ENCODE measurements at places on chromosomes 1 and 21.

DNA sequence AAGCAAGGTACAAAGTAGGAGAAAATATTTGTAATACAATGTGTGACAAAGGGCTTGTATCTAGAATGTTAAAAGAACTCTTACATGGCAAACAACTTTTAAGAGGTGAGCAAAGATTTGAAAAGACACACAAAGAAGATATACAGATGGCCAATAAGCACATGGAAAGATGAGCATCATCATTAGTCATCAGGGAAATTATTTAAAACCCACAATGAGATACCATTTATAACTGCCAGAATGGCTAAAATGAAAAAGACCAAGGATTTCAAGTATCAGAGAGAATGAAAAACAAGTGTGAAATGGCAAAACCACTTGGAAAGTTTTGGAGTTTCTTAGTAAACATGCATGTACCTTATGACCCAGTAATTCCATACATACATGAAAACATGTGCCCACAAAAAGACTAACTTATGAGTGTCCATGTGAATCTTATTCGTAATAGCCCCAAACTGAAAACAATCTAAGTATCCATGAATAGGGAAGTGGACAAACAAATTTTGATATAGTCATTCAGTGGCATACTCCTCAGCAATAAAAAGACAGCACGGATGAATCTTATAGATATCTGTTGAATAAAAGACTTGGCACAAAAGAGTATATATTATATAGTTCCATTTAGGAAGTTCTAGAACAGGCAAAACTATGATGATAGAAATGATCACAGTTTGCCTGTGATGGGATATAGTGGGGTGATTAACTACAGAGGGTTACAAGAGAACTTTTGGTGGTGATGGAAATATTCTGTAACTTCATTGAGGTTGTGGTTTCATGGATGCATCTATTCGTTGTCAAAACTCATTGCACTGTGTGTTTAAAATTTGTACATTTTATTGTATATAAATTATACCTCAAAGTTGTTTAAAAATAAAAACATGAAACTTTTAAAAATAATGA lies 82.0 kb downstream of the DISP1 start:
- no peak for DNase-seq

DNA sequence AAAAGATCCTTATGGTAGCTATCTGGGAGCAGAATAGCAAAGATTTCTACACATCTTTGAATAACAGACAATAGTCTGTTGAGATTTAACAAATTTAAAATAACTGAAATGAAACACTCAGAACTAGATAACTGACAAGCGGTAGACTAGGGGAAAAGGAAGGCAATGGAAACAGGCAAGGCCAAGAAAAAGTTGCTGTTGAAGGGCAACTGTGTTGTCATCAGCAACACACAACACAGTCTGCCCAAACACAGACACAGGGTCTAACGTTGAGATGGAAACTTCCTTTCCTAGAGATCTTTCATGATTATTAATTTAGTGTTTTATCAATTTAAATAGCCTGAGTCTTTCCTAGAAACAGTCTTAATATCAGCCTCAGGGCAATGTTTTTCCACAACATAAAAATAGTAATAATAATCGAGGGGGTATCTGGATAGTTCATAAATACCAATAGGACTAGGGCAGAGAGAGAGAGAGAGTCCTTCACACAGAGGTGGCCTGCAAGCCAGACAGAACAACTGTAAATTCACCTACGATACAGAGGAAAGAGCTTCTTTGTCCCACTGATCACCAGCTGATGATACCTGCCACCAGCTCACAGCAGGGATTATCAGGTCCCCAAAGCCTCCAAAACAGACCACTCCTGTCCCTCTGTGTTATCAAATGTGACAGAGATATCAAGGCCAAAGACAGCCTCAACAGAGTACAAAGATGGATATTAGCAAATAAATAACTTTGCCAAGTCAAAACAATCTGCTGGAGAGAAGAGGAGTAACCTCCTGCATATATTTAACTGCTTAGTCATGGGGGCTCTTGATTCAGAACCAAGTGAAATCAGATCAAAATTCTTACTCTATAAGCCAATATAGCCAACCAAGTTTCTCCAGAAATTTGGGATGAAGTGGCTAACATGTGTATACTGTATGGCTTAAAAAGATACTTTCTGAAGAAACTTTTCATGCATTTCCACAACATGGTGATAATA lies 245.3 kb downstream of the SLC45A1 start:
- no peak for DNase-seq

DNA sequence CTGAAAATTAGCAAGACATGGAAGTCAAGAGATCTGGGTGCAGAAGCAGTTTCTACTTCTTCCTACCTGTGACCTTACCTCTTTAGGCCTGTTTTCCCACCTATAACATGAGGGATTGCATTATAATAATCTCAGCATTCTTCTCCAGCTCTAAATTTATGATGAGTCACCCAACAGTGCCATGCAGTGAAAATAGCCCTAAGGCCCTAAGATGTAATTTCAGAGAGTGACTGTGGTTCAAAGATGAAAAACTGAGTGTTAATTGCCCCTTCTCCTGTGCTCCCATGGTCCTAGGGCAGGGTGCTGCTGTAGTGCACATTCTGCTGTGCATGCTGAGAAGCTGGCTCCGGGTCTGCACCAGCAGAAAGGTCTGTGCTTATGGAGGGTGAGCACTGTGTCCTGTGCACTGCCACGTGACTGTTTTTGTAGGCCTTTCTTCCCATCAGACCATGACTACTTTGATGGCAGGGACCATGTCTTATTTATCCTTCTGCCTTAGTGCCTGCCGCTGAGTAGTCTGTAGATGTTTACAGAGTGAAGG lies 29.7 kb downstream of the JUN start:
- no peak for DNase-seq

DNA sequence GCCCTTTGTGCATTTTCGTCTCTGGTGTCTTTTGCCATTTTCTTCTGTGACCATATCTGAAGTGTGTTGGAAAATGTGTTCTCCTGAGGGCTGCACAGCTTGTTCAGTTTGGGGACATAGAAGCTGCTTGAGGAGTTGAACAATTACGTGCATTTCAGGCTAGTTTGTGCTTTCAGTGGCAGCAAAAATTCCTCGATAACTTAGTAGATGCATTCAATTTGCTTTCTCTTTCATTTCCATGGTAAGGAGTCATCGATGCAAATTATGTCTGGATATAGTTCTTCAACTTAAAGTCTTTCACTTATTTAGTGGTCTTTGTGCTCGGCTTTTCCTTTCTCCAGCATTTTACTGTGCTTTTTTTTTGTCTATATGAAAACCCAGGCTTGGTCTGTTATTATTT lies 441.5 kb downstream of the PLA2G4A start:
- DNase-seq, result no peak

DNA sequence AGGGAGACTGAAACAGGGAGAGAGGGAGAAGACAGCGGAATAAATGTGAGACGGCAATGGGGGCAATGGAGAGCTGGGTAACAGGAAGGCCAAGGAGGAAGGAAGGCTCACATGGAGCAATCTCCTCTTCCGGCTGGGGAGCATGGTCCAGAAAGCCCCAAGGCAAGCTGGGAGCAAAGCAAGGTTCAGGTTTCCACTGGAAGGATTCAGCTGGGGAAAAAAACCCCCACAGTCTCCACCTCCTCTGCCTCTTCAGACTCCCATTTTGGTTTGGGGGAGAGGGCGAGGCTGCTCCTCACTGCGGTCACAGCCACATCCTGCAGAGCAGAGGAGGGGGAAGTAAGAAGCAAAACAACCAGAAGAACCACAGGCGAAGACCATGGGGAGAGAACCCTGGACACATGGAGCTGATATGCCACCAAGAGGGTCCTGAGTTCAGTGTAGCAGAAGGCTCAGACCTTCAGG lies 650 bp downstream of the TNFAIP8L2 start:
- peak; percentile 27 for DNase-seq

DNA sequence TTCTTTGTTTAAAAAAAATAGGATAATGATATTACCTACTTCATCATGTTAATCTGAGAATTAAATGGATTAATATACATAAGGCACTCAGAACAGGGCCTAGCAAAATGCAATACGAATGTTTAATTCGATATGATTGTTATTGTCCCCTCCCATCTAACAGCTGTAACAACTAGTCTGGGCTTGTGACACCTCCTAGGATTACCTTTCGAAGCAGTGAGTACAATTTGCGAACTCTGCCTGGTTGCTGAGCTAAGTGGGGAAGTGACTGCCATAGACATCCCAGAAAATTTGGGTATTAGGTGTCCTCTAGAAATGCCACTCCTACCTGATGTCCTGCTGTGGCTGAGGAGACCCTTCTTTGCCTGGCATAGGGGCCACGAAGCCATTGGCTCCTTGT lies 3.0 kb downstream of the RASSF5 start:
- no peak for DNase-seq

DNA sequence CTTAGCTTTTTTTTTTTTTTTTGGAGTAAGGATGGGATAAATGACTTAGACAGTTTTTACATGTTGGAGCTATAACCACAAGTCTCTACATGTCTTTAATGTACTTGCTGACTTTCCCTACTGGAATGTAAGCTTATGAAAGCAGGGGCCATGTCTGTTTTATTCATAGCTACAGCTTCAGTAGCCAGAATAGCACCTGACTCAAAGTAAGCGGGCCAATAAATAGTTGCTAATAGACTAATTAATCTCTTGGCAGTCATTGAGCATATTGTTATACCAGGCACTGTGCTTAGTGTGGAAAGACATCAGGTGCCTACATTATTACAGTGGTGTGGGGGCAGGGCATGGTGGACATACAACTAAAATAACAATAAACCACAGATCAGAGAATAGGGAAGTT lies 84.4 kb upstream of the HOOK1 start:
- DNase-seq, result no peak

- no peak for DNase-seq
These were observed 1.8 kb downstream of the RER1 start for GRCh38 chr1:2393471-2393877.

DNA sequence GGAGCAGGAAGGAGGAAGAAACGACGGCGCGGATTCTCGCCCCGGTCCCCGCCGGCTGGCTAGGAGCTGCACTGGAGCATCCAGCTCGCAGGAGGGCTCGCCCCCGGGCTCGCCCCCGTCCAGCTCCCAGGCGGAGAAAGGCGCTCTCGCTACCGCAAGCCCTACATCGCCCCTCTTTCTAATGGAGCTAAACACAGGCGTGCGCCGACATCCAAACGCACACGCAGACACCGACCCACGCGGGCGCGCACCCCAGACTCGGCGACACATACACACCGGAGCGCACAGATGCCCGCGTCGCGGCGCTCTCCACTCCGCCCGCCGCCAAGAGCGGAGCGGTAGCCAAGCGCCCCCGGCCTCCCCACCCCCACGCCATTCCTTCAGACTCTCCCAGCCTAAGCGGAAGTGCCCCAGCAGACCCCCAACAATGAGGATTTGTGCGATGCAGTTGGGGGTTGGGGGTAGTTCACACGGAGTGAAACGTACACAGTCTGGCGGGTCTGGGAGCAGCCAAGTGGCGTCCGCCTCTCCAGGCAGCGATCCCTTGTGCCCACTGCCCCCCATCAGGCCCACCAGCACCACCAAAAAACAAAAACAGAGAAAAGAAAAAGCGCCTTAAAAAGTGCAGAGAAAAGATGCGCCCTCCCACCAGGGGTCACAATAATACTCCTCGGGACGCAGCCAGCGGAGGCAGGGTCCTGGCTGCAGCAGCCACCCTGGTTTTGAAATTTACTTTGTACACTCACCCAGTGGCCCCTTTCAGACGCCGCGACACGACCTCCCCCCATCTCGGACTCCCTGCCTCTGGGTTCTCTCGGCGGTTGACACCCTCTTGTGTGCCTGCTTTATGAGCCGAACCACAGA lies 1.4 kb downstream of the DAB1 start:
- no peak for DNase-seq

DNA sequence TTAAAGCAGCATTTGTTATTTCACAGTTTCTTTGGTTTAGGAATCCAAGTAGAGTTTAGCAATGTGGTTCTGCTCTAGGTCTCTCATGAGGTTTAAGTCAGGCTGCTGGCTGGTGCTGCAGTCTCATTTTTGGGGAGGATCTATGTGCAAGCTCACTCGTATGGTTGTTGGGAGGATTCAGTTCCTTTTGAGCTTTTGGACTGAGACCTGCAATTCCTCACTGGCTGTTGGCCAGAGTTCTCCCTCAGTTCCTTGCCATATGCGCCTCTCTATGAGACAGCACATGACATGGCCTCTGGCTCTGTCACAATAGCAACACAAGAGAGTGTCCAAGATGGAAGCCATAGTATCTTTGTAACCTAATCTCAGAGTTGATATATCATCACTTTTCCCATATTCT lies 91.0 kb downstream of the OLFML2B start:
- no peak for DNase-seq

GRCh38 chr1:112711041-112711440 lies 4.1 kb downstream of the PPM1J start:
- DNase-seq, result no peak

DNA sequence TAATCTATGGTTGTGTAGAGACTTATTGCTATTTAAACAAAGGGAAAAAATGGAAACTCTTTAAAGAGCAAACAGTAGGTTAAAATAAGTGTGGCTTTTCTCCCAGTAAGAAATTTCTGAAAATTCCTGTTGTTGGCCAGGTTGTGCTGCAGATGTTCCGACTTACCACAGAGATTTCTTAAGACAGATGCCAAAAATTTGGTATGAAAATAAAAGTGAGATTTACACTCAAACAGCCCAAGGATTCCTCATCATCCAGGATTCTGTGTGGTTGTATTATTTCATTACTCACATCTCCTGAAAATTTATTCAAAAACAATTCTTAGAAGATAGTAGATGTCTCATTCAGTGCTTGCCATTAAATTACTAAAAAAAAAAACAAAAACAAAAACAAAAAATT lies 296.7 kb upstream of the PTBP2 start:
- DNase-seq, result no peak

GRCh38 chr1:25958465-25958864 lies 39.4 kb downstream of the PAFAH2 start:
- no peak for DNase-seq

DNA sequence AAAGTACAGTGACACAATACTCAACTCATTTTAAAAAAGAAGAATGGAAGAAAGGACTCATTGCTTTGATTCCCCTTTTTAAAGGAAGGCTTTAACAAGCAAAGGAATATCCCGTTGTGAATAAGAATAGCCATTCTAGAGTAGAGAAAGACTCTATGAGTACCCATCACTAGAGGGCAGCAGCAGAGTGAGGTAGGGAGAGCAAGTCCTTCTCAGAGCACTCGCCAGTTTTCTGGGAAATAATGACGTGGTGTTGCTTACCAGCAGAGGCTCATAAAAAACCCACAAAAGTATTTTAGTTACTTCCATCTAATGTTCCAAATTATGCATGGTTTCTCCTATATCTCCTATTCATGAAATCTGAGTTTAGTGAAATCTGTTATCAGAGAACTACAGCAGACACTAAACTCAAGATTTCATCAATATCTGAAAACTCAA lies 74.6 kb downstream of the USP24 start:
- peak; percentile 71 for DNase-seq

DNA sequence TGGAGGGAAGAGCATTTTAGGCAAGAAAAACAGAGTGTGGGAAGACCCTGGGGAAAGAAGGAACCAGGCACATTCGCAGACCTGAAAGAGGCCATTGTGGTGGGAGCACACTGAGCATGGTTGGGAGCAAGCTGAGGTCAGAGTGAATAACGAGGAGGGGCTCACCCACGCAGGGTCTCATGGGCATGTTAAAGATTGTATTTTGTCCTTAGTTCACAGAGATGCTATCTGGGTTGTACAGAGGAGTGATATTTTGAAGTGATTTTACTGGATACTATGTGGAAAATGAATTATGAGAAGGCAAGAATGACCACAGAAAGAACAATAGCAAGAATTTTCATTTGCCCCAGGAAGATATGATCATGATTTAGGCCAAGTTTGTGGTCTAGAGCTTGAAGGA lies 578.3 kb upstream of the NR5A2 start:
- DNase-seq, result no peak

- DNase-seq, result no peak
These were observed 17.8 kb upstream of the PPP2R5A start for GRCh38 chr1:212267460-212267859.
